Smooth muscle cell of the brain vasculature (primary cell): ENCODE measurements at places on chromosomes 12 and 14.

DNA sequence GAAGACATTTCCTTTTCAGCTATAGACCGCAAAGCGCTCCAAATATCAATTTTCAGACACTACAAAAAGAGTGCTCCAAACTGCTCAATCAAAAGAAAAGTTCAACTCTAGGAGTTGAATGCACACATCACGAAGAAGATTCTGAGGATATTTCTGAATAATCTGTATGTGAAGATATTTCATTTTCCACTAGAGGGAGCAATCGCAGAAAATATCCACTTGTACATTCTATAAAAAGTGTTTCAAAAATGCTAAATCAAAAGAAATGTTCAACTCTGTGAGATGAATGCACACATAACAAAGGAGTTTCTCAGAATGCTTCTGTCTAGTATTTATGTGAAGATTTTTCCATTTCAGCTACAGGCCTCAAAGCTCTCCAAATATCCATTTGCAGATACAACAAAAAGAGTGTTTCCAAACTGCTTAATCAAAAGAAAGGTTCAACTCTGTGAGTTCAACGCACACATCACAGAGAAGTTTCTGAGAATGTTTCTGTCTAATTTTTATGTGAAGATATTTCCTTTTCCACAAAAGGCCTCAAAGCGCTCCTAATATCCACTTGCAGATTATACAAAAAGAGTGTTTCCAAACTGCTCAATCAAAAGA, 643.8 kb upstream of the ALG10B start:
- no peak for DNase-seq

DNA sequence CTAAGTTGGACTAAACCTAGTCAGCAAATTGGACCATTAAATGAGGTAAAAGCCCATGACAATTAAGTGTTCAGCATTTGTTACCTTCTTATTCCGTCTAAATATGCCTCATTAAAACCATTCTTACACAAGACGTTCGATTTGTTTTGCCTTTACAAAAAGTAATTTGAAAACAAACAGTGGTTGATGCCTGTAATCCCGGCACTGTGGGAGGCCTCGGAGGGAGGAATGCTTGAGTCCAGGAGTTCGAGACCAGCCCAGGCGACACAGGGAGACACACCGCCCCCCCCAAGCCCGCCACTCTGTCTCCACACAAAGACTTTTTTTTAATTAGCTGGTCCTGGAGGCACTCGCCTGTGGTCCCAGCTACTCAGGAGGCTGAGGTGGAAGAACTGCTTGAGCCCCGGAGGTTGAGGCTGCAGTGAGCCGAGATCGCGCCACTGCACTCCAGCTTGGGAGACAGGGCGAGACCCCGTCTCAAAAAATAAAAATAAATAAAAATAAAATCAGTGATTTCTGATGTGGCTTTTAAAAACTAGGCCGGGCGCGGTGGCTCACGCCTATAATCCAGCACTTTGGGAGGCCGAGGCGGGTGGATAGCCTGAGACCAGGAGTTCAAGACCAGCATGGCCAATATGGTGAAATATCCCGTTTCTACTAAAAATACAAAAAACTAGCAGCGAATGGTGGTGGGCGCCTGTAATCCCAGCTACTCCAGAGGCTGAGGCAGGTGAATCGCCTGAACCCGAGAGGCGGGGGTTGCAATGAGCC, 856 bp upstream of the EIF4B start:
- DNase-seq, result no peak

- no peak for DNase-seq
Observed at GRCh38 chr12:18723752-18724151, 14.1 kb downstream of the PLCZ1 start.

- DNase-seq, result no peak
Observed at GRCh38 chr12:15356951-15357364, 34.6 kb downstream of the PTPRO start.

DNA sequence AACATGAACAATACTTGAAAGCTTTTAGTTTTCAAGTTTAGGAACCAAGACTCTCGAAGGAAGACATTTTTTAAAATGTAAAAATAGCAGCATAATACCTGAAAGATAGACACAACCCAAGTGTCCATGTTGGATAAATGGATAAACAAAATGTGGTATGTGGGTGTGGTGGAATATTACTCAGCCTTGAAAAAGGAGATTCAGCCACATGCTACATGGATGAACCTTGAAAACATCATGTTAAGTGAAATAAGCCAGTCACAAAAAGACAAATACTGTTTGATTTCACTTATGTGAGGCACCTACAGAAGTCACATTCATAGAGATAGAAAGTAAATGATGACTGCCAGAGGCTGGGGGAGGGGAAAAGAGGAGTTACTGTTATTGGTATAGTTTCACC, 228.7 kb downstream of the FBXL14 start:
- no peak for DNase-seq
